ENCODE measurements at places on chromosomes 2 and 18.

DNA sequence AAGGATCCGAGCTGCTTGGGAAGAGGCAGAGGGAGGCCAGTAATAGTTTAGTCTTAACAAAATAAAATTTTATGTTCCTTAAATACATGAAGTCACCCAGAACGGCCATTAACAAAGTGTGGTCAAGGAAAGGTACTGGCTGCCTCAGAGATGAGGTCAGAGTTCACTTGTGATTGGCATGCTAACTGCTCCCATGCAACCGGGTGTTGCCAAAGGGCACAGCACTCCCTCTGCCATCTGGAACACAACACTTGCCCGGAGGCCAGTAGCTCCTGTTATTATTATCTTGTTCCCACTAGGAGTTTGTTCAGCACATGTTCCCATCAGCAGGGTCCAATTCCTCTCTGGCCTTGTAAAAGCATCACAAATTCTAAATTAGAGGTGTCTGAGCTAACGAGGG, 207.0 kb downstream of the CYP26B1 start:
- DNase-seq, result no peak

- no peak for DNase-seq
Observed at GRCh38 chr18:34970106-34970505, 71.1 kb upstream of the MAPRE2 start.

DNA sequence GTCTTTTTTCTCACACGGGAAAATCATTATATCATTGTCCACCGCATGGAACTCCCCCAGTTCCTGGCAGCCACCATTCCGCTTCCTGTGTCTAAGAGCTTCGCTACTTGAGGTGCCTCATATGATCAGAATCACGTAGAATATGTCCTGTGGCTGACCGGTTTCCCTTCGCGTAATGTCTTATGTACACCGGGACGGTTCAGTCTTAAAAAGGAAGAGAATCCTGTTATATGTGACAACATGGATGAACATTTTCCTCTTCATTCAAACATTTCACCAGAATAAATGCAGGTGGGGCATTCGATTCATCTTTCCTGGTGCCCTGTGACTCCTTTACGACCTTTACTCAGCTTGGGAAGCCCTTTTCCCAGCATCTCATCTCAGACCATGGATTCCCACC, 131.7 kb upstream of the TWIST2 start:
- DNase-seq, result no peak

- no peak for DNase-seq
Observed at GRCh38 chr2:96538487-96539214, 2.1 kb downstream of the ARID5A start.

- no peak for DNase-seq
Observed at GRCh38 chr2:105409717-105410116, 10.9 kb upstream of the FHL2 start.

DNA sequence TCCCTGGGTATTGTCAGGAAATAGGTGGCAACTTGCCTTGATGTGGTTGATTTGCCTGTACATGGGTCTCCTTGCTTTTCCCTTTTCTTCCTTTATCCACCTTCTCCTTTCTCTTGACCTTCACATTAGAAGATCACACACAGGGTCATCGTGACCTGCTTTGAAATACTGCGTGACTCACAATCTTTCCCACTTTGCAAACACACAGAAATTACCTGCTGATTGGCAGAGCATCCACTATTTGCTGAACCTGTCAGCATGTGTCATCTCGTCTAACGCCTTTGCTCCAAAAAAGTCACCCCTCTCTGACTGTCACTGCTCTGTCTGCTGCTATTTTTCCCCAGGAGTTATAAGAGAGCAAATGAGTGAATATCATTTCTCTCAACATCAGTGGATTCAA, 60.8 kb downstream of the MYO3B start:
- no peak for DNase-seq

DNA sequence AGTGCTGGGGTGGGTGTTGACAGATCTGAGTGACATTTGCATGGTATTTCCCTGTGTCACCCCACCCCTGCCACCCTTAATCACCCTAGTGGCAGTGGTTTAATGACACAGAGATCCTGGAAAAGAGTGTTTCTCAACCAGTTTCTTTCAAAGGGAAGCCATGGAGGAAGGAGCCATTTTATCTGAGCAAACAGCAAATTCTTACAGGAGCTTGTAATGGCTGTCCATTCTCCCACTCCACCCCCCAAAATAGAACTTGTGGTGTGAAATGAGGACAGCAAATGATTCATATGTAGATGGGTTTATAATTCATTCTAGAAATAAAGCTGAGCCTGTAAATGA, 51.5 kb downstream of the CDC42EP3 start:
- no peak for DNase-seq

GRCh38 chr2:144333143-144333555, 186.8 kb downstream of the ZEB2 start:
- DNase-seq, result peak; percentile 50

GRCh38 chr18:69727912-69728572, 219.6 kb downstream of the CD226 start:
- no peak for DNase-seq

GRCh38 chr2:186913870-186914269, 64.9 kb upstream of the ZSWIM2 start:
- DNase-seq, result no peak

DNA sequence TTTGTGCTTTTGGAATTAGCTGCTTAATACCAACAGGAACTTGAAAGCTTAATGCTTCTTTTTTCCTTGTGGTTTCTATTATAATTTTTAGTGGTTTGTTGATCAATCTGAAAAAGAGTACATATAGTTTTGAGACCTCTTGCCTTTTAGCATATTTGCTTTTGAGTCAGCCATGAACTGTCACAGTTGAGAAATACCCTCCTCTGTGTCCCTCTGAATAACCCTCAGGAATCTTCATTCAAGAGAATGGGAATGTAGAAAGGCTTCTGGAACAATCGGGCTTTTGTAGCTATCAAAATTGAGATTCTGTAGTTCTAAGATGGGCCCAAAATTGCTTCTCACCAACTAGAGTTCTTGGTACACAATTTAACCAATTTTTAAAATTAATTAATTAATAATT, 451.1 kb upstream of the TRIB2 start:
- DNase-seq, result no peak

DNA sequence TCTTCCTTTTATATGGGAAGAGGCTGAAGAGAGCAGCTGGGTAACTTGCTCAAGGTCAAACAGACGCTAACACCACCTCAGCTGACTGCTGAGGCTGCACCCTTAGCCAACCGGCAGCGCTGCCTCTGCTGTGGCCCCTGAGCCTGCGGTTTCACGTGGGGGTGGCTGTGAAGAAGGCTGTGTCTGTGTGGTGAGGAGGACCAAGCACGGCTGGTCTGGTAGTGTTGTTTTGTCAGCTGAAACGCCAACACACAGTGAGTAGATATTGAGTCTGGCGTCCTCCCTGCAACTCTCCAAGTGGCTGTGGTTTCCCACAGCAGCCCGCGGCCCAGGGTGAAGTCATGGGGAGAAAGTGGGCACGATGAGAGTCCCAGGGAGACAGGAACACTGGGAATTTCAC, 69.6 kb downstream of the THNSL2 start:
- DNase-seq, result no peak

- no peak for DNase-seq
Observed at GRCh38 chr2:198525211-198525969, 721.0 kb downstream of the PLCL1 start.

- DNase-seq, result peak; percentile 79
Observed at GRCh38 chr18:26307161-26307773, 81.0 kb downstream of the TAF4B start.

DNA sequence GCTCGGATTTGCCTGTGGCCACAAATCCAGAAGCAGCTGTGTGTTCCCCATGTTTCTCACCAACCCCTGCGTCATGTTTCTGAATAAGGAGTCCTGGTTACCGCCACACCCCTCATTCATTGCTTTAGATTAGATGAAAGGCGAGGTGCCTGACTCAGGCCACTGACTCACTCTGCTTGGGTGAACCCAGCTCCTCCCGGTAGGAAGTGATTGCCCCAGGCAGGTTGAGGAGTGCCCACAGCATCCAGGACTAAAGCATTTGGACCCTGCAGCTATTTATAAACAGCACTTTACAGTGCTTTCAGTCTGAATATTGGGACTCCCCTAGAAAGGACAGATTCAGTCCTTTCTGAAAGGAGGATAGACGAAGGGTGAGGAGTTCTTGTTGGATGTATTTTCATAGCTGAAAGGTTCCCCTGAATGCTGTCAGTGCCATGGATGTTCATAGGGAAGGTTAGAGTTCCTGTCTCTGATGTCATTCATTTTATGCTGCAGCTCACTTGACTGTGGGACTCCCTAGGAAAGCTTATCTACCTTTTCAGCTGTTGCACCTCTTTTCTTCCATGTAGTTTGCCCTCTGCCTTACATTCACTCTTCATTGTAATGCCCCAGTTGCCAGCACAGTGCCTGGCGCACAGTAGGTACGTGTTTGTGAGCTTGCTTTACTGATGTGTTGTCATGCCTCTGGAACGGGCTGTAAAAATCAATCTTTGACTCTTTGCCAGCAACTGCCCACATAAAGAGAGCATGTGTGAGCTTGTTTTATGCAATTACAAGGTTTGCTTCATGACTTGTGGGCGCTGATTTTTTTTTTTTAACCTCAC, 14.9 kb downstream of the ITGA6 start:
- DNase-seq, result no peak

DNA sequence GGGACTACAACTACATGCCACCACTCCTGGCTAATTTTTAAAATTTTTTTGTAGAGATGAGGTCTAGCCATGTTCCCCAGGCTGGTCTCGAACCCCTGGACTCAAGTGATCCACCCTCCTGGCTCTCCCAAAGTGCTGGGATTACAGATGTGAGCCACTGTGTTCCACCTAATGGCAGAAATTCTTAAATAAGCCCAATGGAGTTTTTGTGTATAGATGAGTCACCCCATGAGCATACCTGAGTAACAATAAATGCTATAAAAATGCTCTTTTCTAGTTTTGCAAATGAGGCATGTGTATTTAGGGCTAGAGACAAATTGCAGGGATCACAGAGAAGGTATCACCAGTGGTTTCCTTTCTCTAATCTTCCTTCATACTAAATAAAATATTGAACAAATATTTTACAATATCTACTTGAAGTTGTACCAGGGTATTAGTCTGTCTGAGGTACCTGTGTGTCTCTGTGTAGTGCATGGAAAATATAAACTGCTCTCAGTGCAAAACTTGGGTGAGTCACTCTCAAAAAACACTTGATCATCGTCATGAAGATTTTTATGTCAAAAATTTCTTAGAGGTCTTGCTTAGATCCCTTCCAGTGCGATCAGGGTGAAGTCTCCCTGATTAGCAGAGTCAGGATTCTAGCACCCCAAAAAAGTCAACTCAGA, 337.1 kb upstream of the MMADHC start:
- no peak for DNase-seq

GRCh38 chr18:76354348-76354747, 140.7 kb downstream of the ZNF516 start:
- DNase-seq, result no peak

DNA sequence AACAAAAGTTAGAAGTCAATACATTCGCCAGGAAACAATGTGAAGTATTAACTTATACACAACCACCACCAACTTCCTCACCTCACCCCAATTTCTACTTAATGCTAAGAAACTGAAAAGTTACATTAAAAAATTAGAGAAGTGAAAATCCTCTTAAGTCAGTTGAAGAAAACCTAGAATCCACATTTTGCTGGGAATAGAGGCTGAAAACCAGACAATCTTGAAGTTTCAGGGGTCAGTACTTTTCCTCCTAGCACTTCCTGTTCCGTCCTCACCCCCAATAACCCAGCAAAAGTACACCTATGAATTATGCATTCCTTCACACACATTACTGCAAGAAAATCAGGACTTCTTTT, 6.3 kb downstream of the YES1 start:
- no peak for DNase-seq

DNA sequence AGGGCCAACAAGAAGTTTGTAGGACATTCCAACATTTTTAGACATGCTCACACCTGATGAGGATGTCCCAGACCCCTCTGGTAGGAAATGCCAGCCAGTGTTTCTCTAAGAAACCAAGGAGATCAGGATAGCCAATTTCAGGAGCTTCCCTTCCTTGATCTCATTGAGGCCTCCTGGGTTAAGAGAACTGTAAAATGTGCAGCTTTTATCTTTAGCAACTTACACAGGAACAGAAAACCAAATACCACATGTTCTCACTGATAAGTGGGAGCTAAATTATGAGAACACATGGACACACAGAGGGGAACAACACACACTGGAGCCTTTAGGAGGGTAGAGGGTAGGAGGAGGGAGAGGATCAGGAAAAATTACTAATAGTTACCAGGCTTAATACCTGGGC, 99.6 kb upstream of the MAP2 start:
- DNase-seq, result peak; percentile 37

DNA sequence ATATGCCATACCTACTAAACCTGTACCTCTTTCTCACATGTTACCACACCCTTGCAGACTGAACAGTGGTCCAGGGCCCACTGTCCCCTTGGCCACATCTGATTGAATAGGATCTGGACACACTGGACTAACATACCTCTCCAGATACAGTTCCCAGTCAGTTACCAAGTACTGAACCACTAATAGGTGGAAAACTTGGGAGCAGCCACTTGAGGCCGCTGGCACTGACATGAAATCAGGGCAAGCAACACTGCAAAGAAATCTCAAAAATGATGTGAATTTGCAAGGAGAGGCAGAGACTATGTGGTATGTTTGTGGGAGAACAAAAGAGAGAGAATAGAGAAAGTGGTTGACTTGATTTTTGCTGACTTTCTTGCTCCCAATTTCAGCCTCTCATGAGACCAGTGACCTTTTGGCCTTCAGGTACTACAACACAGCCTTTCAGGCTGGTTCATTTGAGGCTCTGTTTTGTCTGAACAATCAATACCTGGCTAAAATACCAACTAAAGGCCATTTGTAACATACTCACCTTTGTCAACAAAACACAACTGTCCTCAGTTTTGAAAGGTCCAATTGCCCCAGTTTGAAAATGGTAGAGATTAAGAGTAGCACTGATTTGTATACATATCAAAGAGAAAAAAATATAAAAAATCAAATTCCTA, 7.8 kb downstream of the GRB14 start:
- no peak for DNase-seq

DNA sequence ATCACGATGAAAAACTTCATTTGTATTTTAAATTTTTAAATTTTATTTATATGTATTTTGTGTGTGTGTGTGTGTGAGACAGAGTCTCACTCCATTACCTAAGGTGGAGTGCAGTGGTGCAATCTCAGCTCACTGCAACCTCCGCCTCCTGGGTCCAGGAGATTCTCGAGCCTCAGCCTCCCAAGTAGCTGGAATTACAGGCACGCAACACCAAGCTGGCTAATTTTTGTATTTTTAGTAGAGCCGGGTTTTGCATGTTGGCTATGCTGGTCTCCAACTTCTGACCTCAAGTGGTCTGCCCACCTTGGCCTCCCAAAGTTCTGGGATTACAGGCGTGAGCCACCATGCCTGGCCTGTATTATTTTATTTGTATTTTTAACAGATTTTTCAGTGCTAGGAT, 45.8 kb upstream of the WIPF1 start:
- DNase-seq, result no peak

DNA sequence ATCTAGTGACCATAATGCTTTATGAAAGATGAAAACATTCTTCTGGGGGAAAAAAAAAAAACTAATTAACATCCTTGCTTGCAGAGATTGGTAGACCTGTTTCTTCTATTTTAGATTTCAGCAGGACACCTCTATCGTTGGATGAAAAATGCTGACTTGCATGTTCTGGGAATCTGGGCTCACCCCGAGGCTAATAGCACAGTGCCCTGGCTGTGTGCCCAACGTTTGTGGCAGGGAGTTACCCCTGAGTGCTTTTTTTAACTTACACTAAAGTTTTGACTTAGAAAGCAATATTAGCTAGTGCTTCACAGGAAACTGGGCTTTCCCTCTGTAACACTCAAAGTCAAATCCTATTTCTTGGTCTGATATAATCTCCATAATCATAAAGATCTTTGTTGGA, 233.2 kb downstream of the SLC8A1 start:
- DNase-seq, result no peak

GRCh38 chr18:74898965-74899364, 301.3 kb downstream of the ZNF407 start:
- DNase-seq, result no peak

- DNase-seq, result peak; percentile 63
Observed at GRCh38 chr18:57959278-57959677, 84.7 kb upstream of the NEDD4L start.

Data from erythroblast (primary cell).